Endothelial cell of umbilical vein (primary cell): ENCODE measurements at places on chromosomes 1 and 21. TPM values are rescaled to one million over a fixed set of nuclear protein-coding genes. Genes with fewer than 3 reads are reported as not detected.
A peak's percentile ranks its signal among the peaks of the same experiment; 100 is the strongest.

DNA sequence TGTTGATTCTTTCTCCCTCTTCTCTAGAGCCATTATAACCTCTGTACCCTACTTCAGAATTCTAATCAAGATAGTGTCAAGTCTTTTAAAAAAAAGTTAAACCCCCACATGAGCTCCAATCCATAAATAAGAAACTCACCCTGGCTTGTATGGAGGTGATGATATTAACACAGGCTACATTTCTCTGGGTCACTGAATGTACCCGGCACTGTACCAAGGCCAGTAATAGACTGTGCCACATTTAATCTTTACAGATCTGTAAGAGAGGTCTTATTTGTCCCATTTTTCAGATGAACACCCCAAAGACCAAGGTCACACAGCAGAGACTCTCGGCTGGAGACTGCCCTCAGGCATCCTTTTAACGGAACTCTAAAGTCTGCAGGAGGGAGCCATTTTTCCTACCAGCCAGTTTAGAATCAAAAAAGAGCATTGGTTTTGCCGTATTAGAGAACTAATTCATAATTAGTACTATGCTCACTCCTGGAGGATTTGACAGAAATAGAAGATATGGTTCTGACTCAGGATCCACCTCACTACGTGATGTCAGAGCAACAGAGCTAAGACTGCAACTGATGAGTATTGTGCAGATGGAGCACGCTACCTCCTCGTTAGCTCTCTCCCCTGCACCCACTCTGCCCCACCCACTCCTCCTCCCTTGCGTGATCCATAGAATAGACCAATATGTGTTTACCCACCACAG lies 217.2 kb upstream of the HOOK1 start:
- no peak for DNase-seq

Gene AMY1B
- not detected in 2 replicates for polyA plus RNA-seq

GRCh38 chr1:178867670-178868069 lies 3.2 kb downstream of the ANGPTL1 start:
- peak; percentile 78 for DNase-seq

Gene SLC45A1
- 1.3 and 1.7 TPM in 2 replicates for polyA plus RNA-seq

DNA sequence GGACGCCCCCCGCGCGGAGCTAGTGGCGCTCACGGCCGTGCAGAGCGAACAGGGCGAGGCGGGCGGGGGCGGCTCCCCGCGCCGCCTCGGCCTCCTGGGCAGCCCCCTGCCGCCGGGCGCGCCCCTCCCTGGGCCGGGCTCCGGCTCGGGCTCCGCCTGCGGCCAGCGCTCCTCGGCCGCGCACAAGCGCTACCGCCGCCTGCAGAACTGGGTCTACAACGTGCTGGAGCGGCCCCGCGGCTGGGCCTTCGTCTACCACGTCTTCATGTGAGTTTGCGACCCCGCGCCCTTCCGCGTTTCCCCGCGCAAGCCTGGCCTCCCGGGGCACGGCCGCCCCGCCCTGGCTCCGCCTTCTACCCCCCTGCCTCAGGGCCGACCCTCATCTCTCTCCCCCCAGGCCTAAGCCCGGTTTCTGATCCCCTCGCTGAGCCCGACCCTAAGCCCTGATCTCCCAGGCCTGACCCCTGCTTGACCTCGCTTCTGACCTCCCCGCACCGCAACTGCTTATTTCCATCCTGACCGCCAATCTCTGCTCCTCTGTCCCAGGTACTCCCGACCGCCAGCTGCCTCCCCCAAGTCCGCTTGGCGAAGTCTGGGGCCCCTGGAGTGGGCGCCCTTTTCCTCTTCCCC lies 669 bp downstream of the KCNQ4 start:
- no peak for DNase-seq

DNA sequence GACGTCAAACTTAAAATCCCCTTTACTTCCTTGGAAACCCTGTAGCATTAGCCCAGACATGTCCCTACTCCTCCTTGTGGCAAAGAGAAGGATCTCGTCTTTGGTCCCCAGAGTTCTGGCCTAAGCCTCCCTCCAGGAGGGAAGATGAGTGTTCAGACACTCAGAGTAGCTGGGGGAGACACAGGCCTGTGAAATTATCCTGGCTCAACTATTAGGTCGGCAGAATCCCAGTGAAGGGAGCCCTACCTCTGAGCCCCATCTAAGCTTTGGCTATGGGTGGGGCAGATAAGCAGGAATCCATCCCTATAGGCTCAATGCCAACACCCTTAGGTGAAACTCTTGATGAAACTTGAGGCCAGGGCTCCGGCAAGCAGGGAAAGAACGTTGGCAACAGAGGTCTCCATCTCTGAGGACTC lies 1.7 kb upstream of the SFN start:
- DNase-seq: no peak

Gene ARHGEF10L
- polyA plus RNA-seq: 1.9 and 3.3 TPM in 2 replicates

- no peak for DNase-seq
These were observed 35.0 kb downstream of the INAVA start for GRCh38 chr1:200929530-200930278.

Gene LRRC39
- polyA plus RNA-seq: 0.46 and 0.65 TPM in 2 replicates

GRCh38 chr1:225882694-225883615 lies 775 bp upstream of the TMEM63A start:
- DNase-seq: peak; percentile 62

- DNase-seq: peak; percentile 12
These were observed 185.1 kb downstream of the LRRC7 start for GRCh38 chr1:69752831-69753230.

- peak; percentile 51 for DNase-seq
These were observed 2.3 kb downstream of the ATP1A1 start for GRCh38 chr1:116375148-116375886.

- DNase-seq: no peak
These were observed 231.5 kb downstream of the LMO4 start for GRCh38 chr1:87560137-87560536.

Gene CFHR1
- 0.11 and 0.13 TPM in 2 replicates for polyA plus RNA-seq

- DNase-seq: no peak
These were observed 189.2 kb upstream of the VAMP3 start for GRCh38 chr1:7581754-7582459.

DNA sequence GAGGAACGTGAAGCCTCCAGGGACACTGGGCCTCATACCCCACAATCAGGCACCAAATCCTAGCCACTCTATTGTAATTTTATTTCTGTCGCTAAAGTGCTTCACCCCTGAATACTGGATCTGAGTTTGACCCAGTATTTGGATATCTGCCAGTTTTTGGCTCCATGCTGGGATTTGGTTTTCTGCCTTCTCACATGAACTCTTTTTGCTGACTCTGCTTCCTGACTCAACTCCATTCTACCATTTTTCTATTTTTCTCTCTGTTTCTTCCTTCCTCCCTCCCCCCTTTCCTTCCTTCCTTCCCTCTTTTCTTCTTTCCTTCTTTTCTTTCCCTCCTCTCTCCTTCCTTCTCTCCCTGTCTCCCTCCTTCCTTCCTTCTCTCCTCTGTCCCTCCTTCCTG lies 151.3 kb upstream of the GJB5 start:
- no peak for DNase-seq

DNA sequence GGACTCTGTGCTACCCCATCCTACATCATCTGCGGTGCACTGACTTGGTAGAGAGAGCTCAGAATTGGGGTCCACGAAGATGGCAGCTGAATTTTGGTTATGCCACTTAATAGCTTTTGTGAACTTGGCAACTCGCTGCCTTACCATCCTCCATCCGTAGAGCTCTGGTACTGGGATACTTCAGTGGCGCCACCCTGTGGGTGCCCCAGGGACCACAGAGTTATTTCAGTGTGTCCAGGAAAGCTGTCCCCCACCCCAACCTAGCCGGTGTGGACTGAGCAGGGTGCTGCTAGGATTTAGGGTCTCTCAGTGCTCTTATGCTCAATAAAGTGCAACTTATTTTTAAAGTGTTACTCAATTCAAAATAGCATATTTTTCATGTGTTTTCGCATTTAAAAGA lies 9.0 kb upstream of the USF1 start:
- no peak for DNase-seq

Gene CYP4A22
- not detected in 2 replicates for polyA plus RNA-seq

Gene EDN2
- not detected in 2 replicates for polyA plus RNA-seq

DNA sequence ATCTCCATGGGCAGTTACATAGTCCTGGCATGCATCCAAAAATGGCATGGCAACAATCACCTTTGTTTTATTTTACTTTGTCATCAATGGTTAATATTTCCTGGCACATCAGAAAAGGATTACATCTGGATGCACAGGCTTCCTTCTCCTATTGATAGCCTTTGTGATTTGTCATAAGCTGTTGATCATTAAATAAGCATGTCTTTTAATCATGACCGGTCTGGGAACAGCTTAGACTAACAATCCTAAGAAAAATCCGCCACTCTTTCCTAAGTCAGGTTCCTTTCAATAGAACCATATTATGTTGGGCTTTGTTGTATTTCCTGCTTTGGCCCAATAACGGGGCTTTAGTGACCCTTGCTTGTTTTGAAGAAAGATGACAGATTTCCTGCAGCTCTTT lies 330.6 kb downstream of the DUSP10 start:
- peak; percentile 85 for DNase-seq

- peak; percentile 86 for DNase-seq
These were observed 869 bp downstream of the NAV1 start for GRCh38 chr1:201539561-201540431.

GRCh38 chr1:226674892-226675714 lies 64.0 kb downstream of the ITPKB start:
- peak; percentile 80 for DNase-seq

DNA sequence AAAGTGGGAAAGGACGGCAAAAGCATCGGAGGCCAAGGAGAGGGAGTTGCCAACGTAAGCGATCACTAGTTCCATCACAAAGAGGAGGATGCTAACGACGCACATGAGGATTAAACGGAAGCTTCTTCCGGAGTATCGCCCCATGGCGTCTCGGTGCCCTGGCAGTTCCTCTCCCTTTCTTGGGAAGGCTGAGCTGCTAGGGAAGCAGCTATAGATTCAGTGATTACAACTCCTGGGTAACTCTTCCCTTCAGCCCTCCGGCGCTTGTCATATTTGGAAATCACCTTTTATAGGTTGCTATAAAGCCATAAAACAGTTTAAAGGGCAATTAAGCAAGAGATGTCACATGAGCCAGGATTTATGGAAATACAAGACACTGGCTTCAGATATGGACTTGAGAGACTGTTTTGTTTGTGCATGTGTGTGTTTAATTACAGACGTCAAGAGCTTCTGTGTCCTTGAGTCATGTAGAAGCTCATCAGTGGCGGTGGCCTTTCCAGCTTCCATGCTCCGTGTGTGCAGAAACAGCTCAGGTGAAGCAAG lies 30.6 kb upstream of the SLC30A10 start:
- DNase-seq: no peak

Gene NEGR1
- polyA plus RNA-seq: 5.2 and 6.8 TPM in 2 replicates

GRCh38 chr1:179253286-179253972 lies 24.0 kb upstream of the ABL2 start:
- DNase-seq: no peak

- DNase-seq: no peak
These were observed 2.1 kb downstream of the DHDDS start for GRCh38 chr1:26434161-26434752.

DNA sequence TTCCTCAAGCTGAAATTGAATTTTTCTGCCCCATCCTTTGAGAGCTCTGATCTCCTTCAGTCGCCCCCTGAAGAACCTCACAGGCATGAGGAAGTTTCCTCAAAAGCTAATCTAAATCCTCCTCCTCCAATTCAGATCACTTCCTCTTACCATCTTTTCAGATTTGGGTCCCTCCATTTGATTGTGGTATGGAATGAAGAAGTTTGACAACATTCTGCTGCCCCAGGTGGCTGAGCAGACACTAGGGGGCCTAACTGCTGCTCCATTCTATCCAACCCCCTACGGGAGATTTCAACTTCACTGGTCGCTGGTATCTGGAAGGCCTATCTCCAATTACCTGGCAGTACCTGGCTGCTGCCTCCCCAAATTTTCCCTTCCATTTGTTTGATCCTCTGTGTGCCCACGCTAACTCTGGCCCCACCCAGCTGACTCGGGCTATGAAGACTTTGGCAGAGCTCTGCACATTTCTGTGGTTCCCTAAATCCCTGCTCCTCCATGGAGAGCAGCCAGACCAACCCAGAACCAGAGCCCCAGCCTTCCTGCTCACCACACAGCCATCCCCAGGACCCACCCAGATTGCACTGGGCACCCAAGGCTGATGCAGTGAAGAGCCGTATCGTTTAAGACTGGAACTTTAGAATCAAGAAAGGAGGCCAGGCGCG lies 7.8 kb downstream of the IRF6 start:
- no peak for DNase-seq

- DNase-seq: peak; percentile 60
These were observed 79.1 kb downstream of the NDUFS5 start for GRCh38 chr1:39105061-39105840.

- DNase-seq: no peak
These were observed 263.4 kb downstream of the TTLL7 start for GRCh38 chr1:83735526-83735925.

Gene OLIG2
- not detected in 2 replicates for polyA plus RNA-seq

- DNase-seq: no peak
These were observed 147.1 kb downstream of the ASTN1 start for GRCh38 chr1:177017287-177017852.

Gene CLDN17
- polyA plus RNA-seq: not detected in 2 replicates

Gene TNFRSF18
- not detected in 2 replicates for polyA plus RNA-seq

Gene TNFAIP8L2
- 0.06 TPM in 1 of 2 replicates, not detected in the other for polyA plus RNA-seq

GRCh38 chr1:234674218-234674815 lies 64.3 kb upstream of the IRF2BP2 start:
- DNase-seq: no peak

Gene CSMD2
- under 0.01 TPM in 1 of 2 replicates, not detected in the other for polyA plus RNA-seq

DNA sequence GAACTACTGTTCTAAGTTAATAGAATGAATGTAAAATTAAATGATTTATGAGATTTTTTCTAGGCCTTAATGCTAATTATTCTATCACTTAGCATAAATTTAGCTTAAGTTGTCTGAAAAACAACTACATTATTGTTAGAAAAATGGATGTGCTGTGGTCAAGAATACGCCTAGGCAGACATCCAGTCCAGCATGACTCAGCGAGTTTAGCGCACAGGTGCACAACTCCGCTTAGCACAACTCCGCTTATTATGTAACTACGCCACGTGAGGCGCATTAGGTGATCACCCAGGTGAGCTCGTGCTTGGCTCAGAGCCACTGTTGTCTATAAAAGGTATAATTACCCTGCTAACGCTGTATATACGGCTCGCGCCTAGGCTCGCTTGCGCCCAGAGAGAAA lies 1043.6 kb upstream of the ADGRL4 start:
- DNase-seq: no peak

DNA sequence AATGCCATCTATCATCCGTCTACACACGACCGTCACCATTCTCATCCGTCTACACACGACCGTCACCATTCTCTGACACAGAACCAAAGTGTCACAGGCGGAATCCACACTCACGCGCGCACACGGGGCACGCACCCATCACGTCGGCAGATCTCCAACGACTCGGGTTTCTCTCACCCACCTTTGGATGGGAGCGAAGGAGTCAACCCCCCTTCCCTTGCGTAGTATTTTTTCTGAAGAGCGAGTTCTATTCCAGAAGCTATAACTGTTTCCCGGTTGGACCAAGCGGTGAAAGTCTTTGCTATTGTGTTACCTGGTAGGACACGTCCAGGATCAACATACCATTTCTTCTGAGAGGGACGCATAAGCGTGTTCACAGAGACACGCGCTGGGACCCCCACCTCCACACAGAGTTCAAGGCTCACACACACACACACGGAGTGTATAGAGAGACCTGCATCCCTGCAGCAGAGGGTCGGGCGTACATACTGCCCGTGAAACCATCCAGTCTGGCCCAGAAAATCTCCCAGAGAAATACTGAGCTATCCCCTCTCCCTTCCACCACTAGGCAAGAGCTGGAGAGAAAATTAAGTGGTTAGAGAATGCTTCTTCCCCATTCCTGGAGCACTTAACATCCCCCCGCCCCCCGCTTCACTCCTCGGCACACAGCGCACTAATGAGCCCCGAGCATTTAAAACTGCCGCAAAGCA lies 741 bp downstream of the DUSP10 start:
- peak; percentile 43 for DNase-seq

Gene F5
- polyA plus RNA-seq: not detected in 2 replicates

Gene CRABP2
- 0.21 and 0.32 TPM in 2 replicates for polyA plus RNA-seq

Gene CCDC24
- polyA plus RNA-seq: 3.1 and 3.4 TPM in 2 replicates

GRCh38 chr21:15560383-15561056 lies 169.3 kb upstream of the USP25 start:
- DNase-seq: no peak

Gene CASQ2
- polyA plus RNA-seq: not detected in 2 replicates
